CD4-positive, alpha-beta T cell treated with Interleukin-6 at 100 ng/mL for 8 hours (primary cell): ENCODE measurements at places on chromosomes 5 and 9.

DNA sequence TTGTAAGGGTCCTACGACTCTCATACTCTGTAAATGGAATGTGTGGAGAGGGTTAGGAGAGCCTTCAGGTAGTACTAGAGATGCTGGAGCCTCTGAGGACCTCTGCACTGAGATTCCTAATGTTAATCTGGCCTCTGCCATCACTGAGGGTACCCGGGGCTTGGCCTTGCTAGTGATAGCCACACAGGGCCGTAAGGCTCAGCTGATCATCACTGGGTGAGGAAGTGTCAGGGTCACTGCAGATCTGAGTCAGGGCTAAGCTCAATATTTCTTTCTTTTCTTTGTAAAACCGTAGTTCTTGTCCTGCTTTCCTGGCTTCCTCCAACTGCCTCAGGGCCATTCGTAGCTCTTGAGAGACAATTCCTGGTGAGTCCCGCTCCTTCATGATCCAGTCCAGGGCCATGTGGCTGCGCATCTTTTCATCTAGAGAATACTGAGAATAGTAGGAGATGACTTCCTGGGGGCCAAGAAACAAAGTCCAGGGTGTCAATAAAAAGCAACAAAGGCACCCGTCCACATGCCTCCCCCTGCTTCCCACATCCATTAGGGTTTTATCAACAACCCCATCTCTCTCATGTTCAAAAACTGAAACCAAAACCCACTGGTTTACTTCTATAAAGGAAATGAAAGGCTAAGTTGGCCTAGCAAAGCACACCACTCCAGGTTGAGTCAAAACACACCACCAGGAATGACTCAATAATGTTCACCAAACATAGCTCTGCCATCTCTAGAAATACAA, 47.7 kb downstream of the LIX1 start:
- no peak for DNase-seq

GRCh38 chr9:106879439-106879882, 16.5 kb downstream of the ZNF462 start:
- DNase-seq = no peak

DNA sequence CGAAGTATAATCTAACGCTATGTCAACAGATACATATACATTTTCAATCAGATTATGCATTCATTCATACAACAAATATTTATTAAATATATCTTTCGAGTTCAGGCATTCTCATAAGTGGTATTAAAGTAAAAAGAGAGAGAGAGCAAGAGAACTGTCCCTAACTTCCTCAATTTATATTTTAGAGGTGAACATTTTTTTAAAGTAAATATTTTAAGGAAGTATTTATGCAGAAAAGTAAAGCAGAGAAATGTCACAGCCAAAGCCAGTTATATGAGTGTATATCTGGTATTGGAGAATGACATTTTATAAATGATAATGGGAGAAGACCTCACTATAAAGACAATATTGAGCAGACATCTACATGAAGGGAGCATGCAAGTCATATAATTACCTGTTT, 667.3 kb upstream of the CDH9 start:
- DNase-seq = no peak

DNA sequence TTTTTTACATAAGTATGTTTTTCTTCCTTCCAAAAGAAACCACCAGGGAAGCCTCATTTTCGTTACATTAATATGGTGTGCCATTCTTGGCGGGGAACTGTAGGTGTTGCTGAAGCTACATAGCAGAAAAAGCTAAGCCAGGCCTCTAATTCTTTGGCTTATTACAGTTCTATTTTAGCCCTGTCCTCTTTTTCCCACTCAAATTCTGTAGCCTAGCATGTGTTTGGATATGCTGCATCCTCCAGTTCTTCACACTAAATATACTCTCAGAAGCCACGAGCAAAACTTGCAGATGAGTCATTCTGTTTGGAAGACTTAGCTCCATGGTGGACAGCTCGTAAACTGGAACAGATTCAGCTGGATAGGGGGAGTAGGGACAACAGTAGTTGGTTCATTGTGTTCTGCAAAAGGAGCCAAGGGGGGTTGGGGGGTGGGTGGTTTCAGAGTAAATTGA, 369.4 kb downstream of the TMEM161B start:
- DNase-seq = no peak

DNA sequence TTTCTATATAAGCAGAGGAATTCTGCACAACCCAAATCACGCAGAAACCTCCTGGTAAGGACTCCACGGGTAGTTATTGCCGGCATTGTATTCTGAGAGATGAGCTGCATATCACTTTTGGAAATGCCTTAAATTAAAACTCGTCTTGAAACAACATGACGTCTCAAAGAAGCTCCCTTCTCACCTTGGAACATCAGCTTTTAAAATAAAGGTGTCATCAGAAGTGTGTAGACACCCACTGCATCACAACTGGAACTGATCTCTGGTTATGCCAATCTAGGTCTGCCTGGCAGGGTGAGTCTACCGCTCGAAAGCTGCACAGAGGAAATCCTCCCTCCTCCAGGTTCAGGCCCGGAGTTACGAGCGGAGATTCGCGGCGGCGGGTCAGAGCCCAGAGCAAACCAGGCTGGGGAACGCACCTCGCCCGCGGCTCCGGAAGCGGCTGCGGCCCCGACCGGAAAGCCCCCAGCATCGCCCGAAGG, 974 bp upstream of the SLC12A2 start:
- no peak for DNase-seq

DNA sequence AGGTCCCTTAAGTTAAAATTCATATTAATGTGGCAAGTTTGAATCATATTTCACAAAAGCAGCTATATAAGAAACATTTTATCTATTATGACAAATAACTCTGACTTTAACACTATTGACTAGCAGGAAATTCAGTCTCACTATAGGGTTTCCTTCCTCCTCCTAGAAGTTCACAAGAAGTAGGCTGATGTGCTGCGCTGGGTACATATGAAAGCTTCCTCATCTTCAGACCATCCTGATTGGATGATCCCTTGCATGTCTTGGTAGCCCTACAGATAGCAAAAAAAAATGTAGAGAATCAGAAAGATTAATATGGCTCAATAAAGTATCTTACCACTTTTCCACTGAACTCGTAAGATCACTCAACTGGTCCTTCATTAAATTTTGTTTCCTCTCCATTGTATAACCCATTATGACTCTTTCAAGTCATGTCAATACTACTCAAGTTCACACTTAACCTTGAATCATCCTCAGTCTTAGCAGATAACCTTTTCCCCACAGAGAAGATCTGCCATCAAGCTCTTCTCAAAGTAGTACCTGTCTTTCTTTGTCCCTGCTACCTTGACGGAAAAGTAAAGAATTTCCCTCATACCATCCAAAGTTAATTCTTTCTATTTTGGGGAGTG, 11.5 kb upstream of the PSIP1 start:
- no peak for DNase-seq

- DNase-seq = no peak
These were observed 1.0 kb upstream of the F2R start for GRCh38 chr5:76714751-76715485.
